NCI-H2029 treated with DMSO at 0.1 percent for 48 hours (cell line): ENCODE measurements at places on chromosomes 7 and 10.

DNA sequence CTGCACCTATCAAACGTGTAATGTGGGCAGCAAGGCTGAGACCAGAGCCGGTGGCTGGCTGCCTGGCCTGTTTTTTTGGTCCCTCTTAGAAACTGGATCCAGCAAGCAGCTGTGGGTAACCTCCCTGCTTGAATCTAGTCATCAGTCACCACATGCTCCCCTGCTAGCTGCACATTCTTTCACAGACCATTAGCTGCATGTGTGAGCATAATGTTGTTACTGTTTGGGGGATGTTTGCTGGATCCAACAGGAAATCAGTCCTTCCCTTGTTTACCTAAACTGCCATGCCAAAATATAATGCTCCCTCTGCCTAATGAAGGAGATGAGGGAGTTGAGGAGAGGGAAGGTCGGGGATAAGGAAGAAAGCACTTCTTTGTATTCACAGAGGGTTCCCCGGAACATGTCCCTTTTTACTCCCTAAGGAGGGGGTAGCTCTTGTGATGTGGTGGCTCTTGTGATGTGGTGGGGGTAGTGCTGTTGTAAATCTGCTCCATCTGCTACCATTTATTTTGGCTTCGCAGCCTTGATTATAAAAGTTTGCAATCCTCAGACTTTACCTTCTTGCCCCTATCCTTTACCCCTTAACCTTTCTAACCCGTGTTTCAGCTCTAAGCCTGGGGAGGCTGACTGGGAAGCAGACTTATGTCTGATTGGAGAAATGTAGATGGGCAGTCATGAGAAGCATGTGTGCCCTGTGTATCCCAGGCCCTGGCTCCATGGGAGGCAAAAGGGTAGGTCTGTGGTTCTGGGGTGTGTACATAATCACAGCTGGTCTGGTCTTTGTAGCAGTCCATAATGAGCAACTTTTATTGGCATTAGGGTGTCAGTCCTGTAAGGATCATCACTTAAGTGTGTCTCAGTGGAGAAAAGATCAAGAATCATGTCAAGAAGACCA, 20.8 kb downstream of the LOXL4 start:
- DNase-seq: no peak

DNA sequence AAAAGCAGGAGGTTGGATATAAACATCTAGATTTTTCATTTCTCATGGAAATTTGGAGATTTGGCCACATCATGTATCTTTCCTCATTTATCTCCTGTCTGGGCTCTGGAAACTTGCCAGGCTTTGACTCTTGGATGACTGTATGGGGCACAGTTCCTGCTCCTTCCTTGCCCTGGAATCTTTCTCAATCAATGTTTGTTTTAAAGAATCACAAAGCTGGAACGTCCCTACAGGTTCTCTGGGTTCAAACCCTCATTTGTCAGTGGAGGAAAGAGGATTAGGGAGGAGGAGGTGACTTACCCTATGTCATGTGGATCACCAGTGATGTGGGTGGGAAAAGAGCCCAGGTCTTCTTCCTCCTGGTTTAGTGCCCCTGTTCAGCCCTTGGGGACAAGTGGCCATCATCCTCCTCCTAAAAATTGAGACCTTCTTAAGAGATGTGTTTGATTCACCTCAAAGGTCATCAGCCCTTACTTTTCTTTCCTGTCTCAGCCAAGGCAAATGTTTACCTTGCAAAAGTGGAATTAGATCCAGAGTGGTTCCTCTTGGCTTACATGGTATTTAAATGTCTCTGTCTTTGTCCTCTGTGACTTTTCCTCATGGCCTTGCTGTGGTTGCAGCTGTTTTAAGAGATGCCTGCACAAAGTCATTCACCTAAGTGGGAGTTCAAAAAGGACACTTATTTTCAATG, 38.8 kb upstream of the PDZD8 start:
- peak; percentile 36 for DNase-seq

DNA sequence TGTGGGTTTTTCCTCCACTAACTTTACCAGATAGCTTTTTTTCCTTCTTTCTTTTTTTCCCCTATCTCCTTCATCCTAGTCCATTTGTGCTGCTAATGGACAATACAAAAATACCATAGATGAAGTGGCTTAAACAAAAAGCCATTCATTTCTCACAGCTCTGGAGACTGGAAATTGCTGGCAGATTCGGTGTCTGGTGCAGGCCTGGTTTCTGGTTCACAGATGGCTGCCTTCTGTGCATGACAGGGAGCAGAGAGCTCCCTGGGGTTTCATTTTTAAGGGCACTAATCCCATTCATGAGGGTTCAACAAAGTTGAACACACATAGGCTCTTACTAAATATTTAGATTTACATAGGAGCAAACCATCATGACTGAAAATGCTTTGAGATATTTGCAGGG, 467.4 kb downstream of the TYW1 start:
- DNase-seq: no peak

- no peak for DNase-seq
These were observed 618.6 kb downstream of the ZWINT start for GRCh38 chr10:55742487-55742886.

- no peak for DNase-seq
These were observed 9.2 kb upstream of the HNRNPF start for GRCh38 chr10:43417950-43418768.

DNA sequence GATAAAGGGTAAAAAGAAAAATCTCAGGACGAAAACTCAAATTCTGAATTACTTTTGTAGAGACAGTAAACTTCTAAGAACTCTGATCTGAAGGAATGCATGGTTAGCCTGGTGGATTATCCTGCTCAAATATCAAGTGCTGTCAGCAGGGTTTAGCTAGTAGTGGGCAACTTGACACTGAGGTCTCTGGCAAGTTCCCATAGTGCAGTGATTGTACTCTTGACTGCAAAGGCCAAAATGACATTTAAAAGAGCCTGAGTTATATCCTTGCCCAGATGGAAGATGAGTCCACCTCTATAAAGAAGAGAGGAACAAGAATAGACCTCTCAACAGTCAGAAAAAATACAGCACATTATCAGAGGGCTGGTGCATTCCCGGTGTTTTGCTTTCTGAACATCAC, 304.5 kb upstream of the IMMP2L start:
- DNase-seq: no peak

DNA sequence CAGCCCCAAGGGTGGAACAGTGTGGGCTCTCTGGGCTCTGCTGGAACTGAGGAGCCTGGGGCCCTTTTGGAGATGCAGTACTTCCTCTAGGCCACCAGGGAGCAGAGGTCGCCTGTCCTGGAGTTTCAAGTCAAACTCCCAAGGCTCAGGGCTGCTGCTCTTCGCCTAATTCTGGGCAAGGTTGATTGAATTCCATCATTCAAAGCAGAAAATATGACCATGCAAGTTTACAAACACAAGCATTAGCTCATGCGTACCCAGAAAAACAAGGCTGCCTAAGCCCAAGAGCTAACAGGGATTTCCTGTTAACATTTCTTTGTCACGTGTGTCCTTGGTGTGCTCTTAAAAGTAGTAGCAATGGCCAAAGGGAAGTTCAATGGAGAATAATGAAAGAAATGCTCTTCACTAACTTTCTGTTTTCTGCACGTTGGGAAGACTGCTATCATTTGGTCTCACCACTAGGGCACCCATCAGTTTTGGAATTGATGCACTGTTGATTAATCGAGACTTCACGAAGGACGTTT, 20.1 kb downstream of the LDB3 start:
- peak; percentile 16 for DNase-seq

DNA sequence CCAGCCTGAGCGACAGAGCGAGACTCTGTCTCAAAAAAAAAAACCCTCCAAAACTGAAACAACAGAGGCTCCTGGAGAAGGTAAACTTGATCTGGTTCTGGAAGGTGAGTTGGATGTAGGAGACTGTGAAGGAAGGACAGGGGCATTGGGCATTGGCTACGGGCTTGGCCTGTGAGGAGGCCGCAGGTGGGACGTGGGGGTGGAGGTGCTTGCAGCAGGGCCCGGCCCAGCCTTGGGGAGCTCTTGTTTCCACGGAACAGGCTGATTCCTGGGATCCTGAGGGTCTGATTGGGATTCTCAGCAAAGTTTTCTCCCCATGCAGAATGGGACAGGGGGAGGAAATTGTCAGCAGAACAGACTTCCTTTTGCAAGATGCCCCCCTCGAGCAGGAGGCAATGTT, 30.6 kb downstream of the IL15RA start:
- DNase-seq: no peak

DNA sequence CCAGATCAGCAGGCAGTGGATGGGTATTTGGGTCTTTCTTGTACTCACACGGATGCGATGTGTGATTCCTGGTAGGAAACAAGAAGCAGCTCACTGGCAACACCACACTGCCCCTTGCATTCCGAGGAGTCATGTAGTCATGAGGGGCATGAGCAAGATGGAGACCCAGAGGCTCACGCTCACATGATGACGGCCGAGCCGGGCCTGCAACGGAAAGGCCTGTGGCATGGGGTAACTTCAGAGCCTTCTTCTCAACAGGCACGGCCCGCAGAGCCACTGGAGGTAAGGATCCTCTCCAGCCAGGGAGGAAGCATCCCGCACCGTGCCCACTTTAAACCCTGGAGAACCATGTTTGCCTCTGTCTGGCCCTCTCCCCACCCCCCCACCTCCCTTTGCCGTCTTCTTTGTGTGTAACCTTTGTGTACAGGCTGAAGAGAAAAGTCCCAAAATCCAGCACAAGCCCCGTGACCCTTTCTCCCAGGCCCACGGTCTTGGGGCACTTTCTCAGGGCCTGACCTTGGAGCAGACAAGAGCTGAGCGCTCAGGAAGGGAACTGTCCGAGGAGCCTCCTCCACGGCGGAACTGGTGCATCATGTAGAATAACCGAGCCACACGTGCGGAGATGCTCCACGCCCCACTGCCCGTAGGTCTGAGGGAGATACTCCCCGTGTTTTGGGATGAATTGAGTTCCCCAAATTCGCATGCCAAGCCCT, 516.4 kb downstream of the DNAJB6 start:
- no peak for DNase-seq

DNA sequence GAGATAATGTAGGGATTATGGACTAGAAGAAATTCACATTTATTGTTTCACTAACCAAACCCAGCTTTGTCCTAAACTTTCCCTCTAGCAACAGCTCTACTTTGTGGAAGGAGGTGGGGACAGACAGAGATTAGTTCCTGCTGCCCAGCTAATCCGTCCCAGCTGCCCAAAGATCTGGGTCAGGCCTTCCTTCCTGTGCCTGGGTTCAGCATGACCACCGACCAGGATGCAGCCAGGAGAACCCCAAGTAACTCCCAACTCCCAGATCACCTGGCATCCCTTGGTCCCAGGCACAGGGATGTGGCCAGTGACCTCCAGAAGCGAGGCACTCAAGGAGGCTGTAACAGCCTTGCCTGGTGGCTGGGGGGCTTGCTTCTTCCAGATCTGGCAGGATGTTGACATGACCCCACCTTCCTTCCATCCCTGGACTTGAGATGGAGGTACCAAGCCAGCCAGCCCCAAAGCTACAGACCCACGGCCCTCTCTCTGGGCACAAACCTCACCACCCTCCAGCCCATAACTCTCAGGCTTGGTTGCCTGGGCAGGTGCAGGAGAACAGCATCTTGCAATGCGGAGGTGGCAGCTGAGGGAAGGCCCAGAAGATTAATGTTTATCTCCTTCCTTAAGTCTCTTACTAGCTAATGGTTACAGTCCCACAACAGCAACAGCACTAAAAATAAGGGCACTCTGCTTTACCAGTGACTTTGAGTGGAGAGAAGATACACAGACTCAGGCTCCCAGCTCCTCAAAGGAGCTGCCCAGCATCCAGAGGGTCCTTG, 11.1 kb downstream of the CAMK2G start:
- no peak for DNase-seq

GRCh38 chr10:100748231-100749058, 3.1 kb downstream of the PAX2 start:
- no peak for DNase-seq

GRCh38 chr10:59869594-59869940, 36.8 kb downstream of the CCDC6 start:
- no peak for DNase-seq

DNA sequence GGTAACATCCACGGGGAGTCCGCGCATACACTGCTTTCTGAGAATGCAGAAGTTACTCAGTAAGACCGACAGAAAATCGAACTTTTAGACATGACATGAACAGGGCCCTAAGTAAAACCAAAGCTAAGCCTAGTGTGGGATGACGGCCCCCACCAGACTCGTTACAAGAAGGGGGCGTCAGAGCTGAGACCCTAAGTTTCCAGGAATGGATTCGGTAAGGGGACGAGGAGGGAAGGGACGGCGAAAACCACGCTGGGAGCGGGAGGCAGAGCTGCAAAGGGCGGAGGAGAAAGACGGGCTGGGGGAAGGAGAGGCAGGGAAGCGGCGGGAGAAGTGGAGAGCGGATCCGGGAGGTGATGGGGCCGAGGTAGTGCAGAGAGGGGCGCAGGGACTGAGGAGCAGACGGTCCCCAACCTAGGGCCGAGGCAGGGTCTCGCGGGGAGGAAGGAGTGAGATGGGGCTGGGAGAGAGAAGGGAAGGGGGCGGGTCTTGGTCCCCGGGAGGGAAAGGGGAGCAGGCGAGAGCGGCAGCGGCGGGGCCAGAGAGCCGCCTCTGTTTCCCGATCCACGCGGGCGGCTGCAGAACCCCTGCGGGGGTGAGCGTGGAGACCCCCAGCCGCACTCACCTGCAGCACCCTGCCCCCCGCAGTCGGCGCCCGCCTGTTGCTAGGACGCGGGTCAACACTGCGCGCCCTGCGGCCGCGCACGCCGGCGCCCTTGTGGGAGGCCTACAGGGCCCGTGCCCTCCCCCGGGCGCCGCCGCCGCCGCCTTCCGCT, 513 bp downstream of the ODAD2 start:
- no peak for DNase-seq

GRCh38 chr7:106797937-106798336, 67.1 kb upstream of the PIK3CG start:
- no peak for DNase-seq

GRCh38 chr7:135991322-135991721, 14.2 kb upstream of the MTPN start:
- DNase-seq: no peak

DNA sequence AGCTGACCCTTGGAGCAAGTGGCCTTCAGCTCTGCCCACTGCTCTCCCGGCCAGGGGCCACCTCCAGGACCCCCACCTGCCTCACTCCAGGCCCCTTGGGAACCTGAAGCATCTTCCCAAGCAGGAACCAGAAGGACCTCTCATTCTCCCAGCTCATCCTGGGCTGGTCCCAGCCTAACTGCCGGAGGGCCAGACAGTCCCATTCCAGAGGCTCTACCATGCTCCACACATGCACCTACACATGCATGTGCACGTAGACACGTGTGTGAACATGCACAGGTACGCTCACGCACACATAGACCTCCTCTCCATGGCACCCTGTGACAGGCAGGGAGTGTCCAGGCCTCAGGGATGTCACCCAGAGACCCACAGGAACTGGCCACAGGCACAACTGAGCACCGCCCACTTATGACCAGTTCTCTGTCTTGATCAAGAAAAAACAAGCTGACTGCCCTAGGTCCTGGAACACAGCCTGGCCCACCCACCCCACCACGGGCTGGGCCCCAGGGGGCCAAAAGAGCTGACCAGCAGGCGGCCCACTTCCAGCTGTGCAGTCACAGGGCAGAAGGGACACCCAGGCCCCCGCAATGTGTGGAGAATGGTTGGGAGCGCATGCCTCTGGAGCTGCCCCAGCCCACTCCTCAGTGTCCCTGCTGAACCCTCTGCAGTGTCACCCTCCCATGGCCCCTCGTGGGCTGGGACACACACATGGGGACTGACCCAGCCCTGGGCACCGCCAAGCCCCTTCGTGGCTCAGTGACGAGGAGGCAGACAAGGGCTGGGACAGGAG, 43.4 kb downstream of the CAMK2B start:
- no peak for DNase-seq

- DNase-seq: no peak
These were observed 83.2 kb downstream of the AHCYL2 start for GRCh38 chr7:129308047-129308446.

GRCh38 chr10:1308962-1309616, 252.9 kb downstream of the WDR37 start:
- DNase-seq: no peak

GRCh38 chr10:71085689-71086438, 126.5 kb upstream of the UNC5B start:
- no peak for DNase-seq
